ENCODE measurements at places on chromosomes 2 and 18.
A peak's percentile ranks its signal among the peaks of the same experiment; 100 is the strongest.

- H3K4me3 ChIP-seq: peak overlapping the region; percentile 81
- no peak overlapping the region for H3K27ac ChIP-seq
- peak; percentile 49 for DNase-seq
- no peaks in the 10 kb centered on the region for H3K4me1 ChIP-seq
- no peaks in the 10 kb centered on the region for H3K27me3 ChIP-seq
These were observed 1.9 kb downstream of the BMPR2 start for GRCh38 chr2:202378001-202378400.

DNA sequence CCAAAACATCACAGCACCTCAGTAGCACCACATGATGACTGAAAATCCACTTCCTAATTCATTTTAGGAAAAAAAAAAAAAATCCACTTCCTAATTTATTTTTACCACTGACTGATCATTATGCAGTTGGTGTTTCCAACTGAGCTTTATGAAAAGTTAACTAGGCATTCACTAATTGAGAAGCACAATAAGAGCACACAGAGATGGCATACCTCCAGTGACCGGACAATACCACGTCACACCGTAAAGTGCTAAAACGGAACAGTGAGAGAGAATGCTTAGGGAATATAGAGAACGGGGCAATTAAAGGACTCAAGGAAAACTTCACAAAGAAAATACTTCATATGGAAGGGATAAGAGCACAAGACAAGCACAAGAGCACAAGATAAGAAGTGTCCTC is 212.5 kb downstream of the NBAS start:
- H3K4me1 ChIP-seq: no peaks in the 10 kb centered on the region
- peaks cover 4% of the 10 kb centered on the region for H3K36me3 ChIP-seq
- H3K4me3 ChIP-seq: no peak overlapping the region
- H3K27ac ChIP-seq: no peak overlapping the region
- DNase-seq: no peak

DNA sequence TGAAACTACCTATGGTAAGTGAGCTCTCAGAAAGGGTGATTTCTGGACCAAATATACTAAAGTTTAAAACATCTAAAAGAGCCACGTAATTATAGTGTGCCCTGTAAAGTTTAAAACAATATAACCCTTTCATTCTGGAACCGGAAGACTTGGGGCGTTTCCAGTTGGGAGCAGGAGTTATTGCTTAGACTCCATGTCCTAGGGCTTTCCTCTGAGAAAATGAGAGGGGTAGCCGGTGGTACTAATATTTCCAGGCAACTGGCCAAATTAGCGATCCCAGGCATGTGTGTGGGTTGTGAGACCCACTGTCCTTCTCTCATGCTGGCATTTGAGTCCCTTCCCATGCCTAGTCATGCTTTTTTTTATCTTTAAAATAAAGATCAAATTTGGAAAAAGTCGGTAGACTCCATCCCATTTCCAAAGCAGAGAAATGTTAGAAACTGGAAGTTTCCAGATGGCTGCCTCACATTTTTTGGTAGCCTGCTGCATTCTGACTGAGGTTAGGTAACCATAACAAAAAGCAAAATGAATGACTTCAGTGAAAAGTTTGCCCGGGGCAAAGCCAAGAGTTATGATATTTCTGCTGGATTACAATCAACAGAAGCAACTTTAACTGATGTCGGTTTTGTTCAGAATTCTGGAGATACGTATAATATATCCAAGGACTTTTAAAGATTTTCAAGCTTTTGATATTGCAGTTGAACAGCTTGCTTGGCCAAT is 227.4 kb downstream of the SS18 start:
- no peaks in the 10 kb centered on the region for H3K27me3 ChIP-seq
- no peak overlapping the region for H3K4me3 ChIP-seq
- no peak overlapping the region for H3K27ac ChIP-seq
- no peaks in the 10 kb centered on the region for H3K36me3 ChIP-seq
- no peaks in the 10 kb centered on the region for H3K4me1 ChIP-seq

GRCh38 chr2:213562539-213563180 is 278.4 kb downstream of the SPAG16 start:
- H3K27me3 ChIP-seq: no peaks in the 10 kb centered on the region
- H3K36me3 ChIP-seq: no peaks in the 10 kb centered on the region
- DNase-seq: no peak
- no peak overlapping the region for H3K4me3 ChIP-seq
- H3K27ac ChIP-seq: no peak overlapping the region

GRCh38 chr2:54394392-54394791 is 61.7 kb upstream of the SPTBN1 start:
- no peaks in the 10 kb centered on the region for H3K4me1 ChIP-seq
- no peak overlapping the region for H3K27ac ChIP-seq
- no peak for DNase-seq
- H3K4me3 ChIP-seq: no peak overlapping the region
- no peaks in the 10 kb centered on the region for H3K36me3 ChIP-seq
